ENCODE measurements at places on chromosomes 7 and 10.
A peak's percentile ranks its signal among the peaks of the same experiment; 100 is the strongest.

- peak; percentile 25 for DNase-seq
These were observed 9.9 kb upstream of the PSMG3 start for GRCh38 chr7:1579481-1580421.

DNA sequence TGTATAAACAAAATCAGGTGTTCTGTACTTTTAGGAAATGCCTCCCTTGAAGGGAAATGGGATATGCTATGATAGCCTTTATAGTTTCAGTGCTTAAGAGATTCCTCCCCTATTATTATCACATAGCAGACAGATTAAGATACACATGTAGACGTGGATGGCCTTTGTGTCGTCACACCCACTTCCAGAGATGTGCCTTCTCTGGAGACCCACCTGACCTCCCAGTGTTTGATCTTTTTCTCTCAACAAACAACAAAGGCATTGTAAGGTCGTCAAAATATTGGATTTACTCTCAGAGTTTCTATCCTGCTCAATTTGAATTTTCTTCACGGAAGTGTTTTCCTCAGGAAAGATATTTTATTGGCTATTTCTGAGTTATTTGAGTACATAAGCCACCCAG is 25.7 kb upstream of the C1GALT1 start:
- no peak for DNase-seq

- no peak for DNase-seq
These were observed 135.9 kb downstream of the ABCA13 start for GRCh38 chr7:48307041-48307714.

GRCh38 chr10:89785095-89785494 is 83.7 kb downstream of the KIF20B start:
- DNase-seq: no peak

- DNase-seq: peak; percentile 20
These were observed 4.1 kb downstream of the ZNF282 start for GRCh38 chr7:149199234-149199995.

GRCh38 chr7:83579740-83580139 is 69.2 kb downstream of the SEMA3E start:
- DNase-seq: no peak

DNA sequence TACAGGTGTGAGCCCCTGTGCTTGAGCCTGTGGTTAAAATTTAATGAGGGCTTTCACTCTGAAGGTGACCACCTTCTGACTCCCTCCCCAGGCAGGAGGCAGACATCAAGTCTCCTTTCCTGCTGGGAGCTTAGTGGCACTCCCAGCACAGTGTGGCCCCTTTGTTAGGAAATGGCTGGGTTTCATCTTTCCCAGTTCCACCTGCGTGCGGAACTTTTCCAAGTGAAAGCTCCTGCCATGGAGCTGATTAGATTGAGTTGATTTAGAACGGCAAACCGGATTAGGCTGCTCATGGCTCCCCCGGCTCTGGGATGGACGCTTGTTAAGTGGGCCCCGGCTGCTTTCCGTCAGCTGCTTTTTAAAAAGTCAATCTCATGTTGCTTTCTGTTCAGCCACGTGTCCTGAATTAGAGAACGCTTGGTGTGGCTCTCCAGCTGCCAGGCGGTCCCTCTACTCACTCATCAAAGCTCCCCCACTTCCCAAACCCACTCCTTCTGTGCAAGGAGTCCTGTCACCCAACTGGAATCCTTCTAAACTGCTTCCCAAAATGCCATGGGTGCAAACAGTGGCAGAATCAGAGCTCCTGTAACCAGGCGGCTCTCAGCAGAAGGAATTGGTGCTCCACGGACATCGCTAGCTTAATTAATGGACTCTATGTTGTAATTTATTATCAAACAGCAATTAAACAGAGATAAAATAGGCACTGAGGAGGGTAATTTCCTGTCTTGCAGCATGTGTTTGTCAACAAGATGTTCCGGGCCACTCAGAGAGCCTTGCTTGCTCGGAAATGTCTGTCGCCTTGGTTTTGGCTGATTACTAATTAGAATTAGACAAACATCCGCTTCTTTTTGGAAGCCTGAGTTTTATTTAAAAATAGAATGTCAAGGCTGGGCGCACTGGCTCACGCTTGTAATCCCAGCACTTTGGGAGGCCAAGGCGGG is 551.2 kb downstream of the GALNT17 start:
- no peak for DNase-seq

- DNase-seq: no peak
These were observed 173.2 kb upstream of the PRPS1L1 start for GRCh38 chr7:18200855-18201254.

DNA sequence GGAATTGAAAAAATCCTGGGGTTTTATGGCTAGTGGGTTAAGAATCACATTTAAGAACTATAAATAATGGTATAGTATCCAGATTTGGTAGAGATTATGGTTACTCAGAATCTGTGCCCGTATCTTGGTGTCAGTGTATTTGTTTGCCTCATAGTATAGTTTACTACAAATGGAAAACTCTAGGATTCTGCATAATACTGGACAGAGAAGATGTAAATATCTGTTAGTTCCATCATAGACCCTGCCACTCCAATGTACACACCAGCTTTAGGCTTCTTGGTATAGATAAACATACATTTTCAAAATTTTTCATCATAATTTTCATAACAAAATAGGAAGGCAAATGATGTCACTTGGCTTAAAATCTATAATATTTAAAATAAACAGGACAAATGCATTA is 108.1 kb downstream of the CFTR start:
- no peak for DNase-seq
